ENCODE measurements at places on chromosomes 1 and 21. TPM values are rescaled to one million over a fixed set of nuclear protein-coding genes. Genes with fewer than 3 reads are reported as not detected.
A peak's percentile ranks its signal among the peaks of the same experiment; 100 is the strongest.

GRCh38 chr1:223350361-223350908 is 13.5 kb downstream of the SUSD4 start:
- no peaks in the 10 kb centered on the region for H3K4me1 ChIP-seq
- H3K27me3 ChIP-seq = no peaks in the 10 kb centered on the region
- no peak overlapping the region for H3K4me3 ChIP-seq
- no peak overlapping the region for H3K27ac ChIP-seq

- no peak overlapping the region for H3K4me3 ChIP-seq
- no peak overlapping the region for H3K27ac ChIP-seq
- no peaks in the 10 kb centered on the region for H3K27me3 ChIP-seq
- no peak for DNase-seq
Measured at GRCh38 chr1:53264048-53264447, 25.7 kb upstream of the MAGOH start.

GRCh38 chr1:89041119-89041641 is 18.5 kb upstream of the GBP3 start:
- no peaks in the 10 kb centered on the region for H3K36me3 ChIP-seq
- no peaks in the 10 kb centered on the region for H3K27me3 ChIP-seq
- no peak for DNase-seq

GRCh38 chr1:18901147-18901951 is 1.0 kb downstream of the ALDH4A1 start:
- H3K27ac ChIP-seq = no peak overlapping the region
- peaks cover 8% of the 10 kb centered on the region for H3K36me3 ChIP-seq
- H3K4me3 ChIP-seq = peak overlapping the region; percentile 88

GRCh38 chr1:149887456-149888246 is 11.7 kb upstream of the BOLA1 start:
- DNase-seq = peak; percentile 94
- H3K36me3 ChIP-seq = no peaks in the 10 kb centered on the region
- H3K27ac ChIP-seq = peak overlapping the region; percentile 100
- H3K4me1 ChIP-seq = peaks cover 34% of the 10 kb centered on the region
- H3K4me3 ChIP-seq = peak overlapping the region; percentile 85
- H3K27me3 ChIP-seq = no peaks in the 10 kb centered on the region

DNA sequence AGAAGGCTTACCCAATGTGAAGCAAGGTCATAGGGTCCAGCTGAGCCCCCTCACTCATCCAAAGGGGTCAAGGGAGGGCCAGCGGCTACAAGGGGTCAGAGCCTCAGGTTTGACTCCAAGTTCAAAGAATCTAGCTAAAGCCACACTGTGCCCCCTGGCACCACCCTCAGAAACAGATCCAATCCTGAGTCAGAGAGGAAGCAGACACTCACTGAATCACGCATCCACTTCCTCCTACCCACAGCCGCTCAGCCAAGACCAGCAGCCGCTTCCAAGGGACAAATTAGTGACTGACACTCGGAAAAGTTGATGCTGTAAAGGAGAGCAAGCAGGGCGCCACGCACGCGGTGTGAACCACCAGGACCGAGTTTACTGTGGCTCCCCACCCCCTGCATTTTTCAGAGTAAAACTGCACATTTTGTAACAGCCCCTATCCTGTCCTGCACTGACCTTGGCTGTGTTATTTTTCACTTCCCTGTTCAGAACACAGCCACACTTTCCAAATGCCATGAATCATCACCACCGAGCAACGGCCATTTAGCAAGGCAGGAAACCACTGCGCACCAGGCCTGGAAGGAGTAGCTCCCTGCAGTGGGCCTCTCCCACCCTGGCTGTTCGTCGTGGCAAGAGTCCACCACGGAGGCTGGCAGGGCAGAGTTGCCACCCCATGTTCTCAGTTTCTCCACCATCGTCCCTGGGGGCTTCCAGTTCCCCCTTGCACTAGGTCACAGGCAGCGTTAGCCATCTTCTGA is 147.8 kb downstream of the TOMM20 start:
- H3K4me3 ChIP-seq = peak overlapping the region; percentile 13
- H3K36me3 ChIP-seq = no peaks in the 10 kb centered on the region
- H3K27ac ChIP-seq = peak overlapping the region; percentile 94
- H3K27me3 ChIP-seq = no peaks in the 10 kb centered on the region
- peaks cover 63% of the 10 kb centered on the region for H3K4me1 ChIP-seq
- peak; percentile 94 for DNase-seq

GRCh38 chr1:39643705-39644104 is 4.3 kb upstream of the HEYL start:
- no peak overlapping the region for H3K27ac ChIP-seq
- H3K4me3 ChIP-seq = no peak overlapping the region
- H3K36me3 ChIP-seq = no peaks in the 10 kb centered on the region
- H3K27me3 ChIP-seq = peaks cover 10% of the 10 kb centered on the region
- no peak for DNase-seq
- peaks cover 23% of the 10 kb centered on the region for H3K4me1 ChIP-seq

DNA sequence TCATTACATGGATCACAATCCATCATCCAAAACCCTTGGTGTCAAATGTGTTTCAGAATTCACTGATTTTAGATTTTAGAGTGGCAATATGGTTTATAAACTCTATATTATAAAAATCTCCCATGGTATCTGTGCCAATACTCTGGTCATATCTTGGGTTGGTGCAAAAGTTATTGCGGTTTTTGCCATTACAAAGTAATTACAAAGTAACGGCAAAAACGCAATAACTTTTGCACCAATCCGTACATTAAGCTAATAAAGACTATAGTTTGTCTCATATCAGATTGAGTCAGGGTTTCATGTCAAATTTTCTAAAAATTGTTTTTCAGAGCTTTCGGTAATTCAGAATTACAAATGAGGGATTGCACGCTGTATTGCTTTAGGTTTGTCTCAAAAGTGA is 23.4 kb upstream of the NTMT2 start:
- no peak for DNase-seq
- no peak overlapping the region for H3K27ac ChIP-seq
- H3K4me3 ChIP-seq = no peak overlapping the region
- H3K36me3 ChIP-seq = no peaks in the 10 kb centered on the region
- H3K4me1 ChIP-seq = no peaks in the 10 kb centered on the region

PLPP3 gene
- total RNA-seq = 46.5 TPM

PROK1 gene
- 0.72 TPM for total RNA-seq

Measured in suprapubic skin (tissue), 4 donors.